ENCODE measurements at places on chromosomes 11 and 22.

DNA sequence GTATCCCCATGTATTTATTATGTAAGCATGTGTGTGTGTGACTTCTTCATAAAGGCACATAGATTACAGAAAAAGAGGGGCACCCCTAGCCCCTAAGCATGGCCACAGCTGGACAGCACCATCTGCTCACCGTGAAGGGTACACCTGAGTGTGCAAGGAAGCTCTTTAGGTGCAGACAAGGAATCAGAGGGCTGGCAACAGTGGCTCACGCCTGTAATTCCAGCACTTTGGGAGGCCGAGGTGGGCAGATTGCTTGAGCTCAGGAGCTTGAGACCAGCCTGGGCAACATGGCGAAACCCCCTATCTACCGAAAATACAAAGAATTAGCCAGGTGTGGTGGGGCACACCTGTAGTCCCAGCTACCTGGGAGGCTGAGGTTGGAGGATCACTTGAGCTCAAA is 56.3 kb downstream of the DGCR2 start:
- DNase-seq, result no peak

DNA sequence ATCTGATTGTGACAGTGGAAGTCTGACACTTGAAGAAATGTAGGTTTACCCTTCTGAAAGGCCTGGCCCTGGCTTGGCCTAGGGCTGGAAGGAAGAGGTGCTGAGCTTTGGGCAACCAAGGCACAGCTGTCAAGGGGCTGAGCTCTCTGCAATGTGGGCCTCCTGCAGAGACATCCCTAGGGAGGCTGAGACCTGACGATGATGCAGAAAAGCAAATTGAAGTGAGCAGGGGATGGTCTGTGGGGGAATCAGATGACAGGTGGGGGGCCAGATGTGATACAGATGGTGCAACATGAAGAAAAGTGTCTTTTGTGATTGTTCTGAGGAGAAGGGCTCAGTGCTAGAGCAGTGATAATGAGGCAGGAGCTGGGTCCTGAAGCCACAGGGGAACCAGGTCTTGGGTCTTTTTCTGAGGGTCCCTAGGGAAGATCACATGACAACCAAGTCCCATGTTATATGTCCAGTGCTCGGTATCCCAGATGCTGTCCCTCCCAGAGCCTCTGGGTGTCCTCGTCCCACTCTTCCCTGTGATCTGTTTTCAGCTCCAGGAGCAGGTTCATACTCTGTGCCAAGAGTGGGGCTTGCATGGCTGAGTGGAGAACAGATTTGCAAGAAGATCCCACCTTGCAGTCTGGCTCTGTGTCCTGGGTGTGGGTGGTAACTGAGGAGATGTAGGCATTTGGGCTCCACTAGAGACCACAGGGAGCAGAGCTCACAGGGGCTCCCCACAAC is 79.9 kb upstream of the VPREB1 start:
- no peak for DNase-seq

GRCh38 chr11:102220728-102221467 is 96.4 kb upstream of the BIRC3 start:
- DNase-seq, result peak; percentile 47

GRCh38 chr22:26047516-26047915 is 121.7 kb upstream of the SEZ6L start:
- DNase-seq, result no peak

- DNase-seq, result no peak
Measured at GRCh38 chr11:707817-708420, 1.9 kb downstream of the EPS8L2 start.

DNA sequence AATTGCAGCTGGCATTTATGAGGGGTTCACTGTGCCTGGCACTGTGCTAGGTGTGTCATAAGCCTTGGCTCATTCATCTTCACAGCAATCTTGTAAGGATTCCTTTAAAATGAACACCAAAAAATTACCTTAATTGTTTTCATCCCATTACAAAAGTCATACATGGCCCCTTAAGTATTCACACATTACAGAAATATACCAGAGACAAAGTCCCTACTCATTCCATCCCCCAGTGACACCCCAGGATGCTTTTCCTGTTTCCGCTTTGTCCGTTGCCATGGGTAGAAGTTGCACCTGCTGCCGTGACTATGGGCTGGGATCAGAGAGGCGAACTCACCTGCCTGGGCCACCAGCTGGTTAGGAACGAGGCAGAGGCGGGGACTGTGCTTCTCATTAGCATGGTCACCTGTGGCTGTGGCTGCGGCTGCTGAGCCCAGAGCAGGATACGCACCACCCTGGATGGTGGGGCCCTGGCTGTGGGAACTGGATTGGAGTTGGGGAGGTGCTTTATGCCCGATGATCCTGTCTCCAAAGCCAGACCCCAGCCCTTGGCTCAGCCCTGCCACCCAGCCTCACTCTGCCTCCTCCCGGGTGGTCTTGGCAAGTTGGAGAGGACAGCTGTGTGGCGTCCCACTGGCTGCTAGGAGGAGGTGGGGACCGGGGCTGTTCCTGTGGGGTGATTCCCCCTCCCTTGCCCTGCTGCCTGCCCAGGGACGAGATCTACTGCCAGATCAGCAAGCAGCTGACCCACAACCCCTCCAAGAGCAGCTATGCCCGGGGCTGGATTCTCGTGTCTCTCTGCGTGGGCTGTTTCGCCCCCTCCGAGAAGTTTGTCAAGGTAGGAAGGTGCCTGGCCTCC is 60.8 kb downstream of the MYO7A start:
- DNase-seq, result no peak

GRCh38 chr11:97451441-97451840 is 1061.6 kb downstream of the JRKL start:
- no peak for DNase-seq

GRCh38 chr22:49207008-49208003 is 620.4 kb downstream of the BRD1 start:
- DNase-seq, result no peak

- DNase-seq, result peak; percentile 70
Measured at GRCh38 chr22:21942407-21943343, 10.0 kb downstream of the PPM1F start.

GRCh38 chr11:116510886-116511650 is 261.7 kb downstream of the BUD13 start:
- no peak for DNase-seq

- DNase-seq, result peak; percentile 69
Measured at GRCh38 chr11:33722590-33723234, 13.5 kb downstream of the CD59 start.

GRCh38 chr11:12723421-12724300 is 49.4 kb downstream of the TEAD1 start:
- peak; percentile 86 for DNase-seq

DNA sequence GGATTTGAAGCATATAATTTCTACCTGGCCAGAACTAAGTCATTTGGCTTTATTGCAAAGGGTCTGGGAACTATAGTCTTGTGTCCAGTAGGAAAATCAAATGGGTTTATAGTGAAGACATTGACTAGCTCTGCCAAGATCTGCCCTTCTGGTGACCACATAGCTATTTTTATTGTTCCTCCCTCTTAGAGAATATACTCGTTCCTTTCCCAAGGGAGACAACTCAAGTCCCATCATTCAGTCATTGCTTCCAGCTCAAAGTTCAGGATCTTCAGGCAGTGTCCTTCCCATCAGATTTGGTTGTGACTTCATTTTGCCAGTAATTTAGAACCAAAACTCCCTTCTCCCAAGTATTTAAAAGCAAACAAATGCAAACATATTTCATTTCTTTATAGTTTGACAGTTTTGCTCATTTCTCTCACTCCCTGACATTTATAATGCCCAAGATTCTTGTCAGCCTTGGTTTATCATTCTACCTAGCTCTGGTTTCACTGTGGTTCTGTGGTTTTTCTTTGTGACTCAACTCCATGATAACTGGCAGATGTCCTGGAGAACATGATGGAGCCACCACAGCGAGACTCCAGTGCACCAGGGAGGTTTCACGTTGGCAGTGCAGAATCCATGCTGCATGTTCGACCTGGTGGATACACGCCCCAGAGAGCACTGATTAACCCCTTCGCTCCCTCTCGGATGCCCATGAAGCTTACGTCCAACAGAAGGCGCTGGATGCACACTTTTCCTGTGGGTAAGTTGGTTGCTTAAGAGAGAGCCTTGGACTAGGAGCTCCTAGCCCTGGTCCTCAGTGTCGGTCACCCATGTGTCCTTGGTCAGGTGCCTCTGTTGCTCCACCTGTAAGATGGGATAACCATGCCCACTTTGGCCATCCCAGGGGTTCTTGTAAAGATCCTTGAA is 64.9 kb downstream of the DEPDC5 start:
- peak; percentile 7 for DNase-seq

DNA sequence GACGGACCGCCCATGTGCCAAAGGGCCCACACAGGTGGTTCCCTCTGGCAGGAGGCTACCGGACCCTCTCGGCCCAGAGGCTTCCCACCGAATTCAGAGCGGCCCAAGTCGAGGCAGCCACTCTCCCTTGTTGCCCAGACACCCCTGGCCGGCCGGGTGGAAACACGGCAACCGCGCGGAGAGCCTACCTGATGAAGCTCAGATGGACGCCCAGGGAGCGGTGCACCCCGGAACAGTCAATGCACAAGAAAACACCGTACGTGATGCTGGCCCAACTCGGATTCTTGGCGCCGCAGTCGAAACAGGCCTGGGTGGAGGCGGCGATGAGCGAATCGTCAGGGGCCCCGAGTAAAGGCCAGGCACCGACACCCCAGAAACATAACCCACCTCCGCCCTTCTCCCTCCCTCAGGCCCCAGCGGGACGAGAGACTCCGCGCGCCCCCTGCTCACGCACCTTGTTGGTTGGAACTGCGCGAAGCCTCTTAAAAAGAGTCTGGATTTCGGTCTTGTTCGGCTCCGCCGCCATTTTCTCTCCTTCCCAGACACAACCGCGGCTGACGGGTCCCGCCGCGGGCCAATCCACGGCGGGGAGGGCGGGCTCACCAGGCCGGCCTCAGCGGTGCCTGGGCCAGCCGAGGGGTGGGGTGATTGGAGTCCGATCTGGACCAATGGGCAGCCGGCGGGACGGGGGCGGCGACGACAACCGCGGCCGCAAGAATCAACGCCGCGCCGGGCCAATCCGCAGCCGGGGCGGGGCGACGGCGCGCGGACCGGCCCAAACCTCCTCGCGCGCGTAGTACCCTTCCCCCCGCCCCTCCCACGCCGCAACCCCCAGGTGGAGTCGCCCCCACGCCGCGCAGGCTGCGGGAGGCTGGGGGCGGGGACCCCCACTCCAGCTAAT is at the start of gene ARFGAP2:
Gene ARFGAP2, minus strand, starts transcription at position 552 of the 901 bp plus-strand sequence. Its CDS starts 26 bp downstream, at position 526.
- DNase-seq, result peak; percentile 97

GRCh38 chr22:30422481-30423300 is 2.9 kb upstream of the MTFP1 start:
- DNase-seq, result peak; percentile 87

DNA sequence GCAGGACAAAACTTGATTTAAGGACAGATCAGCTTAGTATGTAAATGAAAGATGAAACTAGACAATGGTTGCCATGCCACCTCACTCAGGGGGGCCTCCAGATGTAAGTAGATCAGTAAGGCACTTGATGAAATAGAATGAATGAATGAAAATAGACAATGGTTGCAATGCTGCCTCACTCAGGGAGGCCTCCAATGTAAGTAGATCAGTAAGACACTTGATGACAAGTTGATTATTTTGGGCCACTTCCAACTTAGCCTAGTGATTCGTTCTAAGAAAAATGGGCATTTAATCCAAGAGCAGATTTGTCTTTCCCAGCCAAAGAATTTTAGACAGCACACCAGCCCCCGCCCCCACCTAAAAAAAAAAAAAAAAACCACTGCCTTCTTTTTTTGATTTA is 19.2 kb upstream of the SLC5A12 start:
- DNase-seq, result no peak

DNA sequence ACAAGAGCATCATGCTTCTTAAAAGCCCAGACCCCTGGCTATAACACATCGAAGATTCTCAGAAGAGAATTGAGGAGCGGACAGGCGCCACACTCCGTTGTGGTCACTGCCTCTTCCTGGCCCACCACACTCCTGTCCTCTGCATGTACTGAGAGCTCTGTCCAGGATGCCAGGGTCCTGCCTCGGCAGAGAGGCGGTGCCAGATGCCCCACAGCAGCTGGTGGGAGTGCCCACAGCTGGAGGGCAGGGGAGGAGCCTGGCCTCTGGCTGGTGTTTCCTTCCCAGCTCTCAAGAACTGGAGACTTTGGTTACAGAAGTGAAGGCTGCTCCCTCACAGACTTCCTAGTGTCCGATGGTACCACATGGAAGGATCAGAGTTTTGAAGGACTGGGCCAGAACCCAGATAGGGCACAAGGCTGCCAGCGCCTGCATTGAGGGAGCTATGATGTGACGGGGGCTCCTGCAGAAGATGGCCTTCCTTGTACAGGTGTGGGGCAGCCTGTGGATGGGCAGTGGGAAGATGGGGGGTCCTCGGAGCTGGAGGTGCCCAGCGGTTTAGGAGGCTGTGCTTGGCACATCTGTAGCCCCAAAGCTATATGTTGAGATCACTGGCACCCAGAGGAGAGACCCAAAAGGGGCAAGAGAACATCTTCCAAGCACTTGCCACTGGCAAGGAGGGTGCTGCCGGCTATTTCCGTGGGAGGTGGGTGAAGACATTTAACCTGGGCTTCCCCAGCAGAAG is 19.4 kb downstream of the RSPH14 start:
- DNase-seq, result no peak

DNA sequence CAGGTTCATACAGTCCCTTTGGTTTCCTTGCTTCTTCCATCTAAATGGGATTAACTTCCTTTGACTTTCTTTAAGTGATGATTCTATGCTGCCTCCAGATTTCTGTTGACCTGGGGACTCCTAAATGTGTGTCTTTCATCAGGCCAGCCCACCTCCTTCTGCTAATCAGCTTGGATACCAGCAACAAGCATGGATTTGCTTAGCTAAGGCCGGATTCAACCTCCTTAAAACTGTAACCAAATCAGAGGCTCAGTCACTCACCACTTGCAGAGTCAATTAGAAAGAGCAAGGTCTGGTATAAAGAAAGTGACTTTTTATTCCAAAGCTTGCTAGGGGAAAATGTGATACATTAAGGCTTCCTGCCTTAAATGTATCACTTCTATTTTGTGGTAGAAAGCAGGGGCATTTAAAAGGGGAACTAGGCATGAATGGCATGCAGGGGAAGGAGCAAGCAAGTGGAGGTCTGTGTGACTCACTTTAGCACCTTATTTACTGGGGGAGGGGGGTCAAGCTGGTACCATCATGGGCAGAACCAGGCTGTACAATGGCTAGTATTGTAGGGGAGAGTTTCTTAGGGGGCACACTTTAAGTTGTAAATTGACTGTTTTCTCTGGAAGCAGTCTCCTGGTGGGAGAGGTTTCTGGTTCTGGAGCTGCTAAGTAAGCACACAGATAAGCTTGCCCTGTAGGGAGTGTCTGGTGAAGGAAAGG is 239.0 kb upstream of the PDGFD start:
- DNase-seq, result no peak

DNA sequence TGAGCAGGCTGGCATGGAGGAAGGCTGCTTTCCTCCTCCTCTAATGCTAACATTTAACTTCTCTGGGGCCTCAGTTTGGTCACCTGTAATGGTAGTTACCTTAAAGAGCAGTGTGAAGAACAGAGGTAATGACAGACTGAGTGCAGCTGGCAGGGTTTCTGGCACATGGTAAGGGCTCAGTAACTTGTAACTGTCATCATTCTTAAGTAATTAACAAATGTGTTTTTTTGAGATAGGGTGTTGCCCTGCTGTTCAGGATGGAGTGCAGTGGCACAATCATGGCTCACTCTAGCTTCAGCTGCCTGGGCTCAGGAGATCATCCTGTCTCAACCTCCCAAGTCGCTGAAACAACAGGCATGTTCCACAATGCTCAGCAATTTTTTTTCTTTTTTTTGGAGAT is 242.0 kb upstream of the SYN3 start:
- no peak for DNase-seq

Measured in fibroblast of villous mesenchyme (primary cell).